Sigmoid colon (tissue), 7 donors: ENCODE measurements at places on chromosomes 12 and 14. TPM values are rescaled to one million over a fixed set of nuclear protein-coding genes. Genes with fewer than 3 reads are reported as not detected.

DNA sequence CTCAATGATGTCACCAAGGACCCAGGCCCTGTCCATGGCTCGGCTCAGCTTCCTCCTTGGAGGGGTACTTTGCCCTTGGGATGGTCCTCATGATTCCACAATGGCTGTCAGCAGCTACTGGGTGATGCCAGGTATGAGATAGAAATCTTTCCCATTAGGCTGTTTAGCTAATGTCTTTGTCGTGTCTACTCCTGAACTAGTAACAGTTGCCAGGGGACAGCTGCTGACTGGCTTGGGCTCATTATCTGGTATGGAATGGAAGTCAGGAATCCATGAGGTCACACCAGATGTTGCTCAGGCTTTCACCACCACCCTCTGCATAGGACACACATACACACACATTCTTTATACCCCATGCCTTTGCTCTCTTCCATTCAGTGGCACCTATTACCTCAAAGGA lies 9.2 kb downstream of the PRPH start:
- DNase-seq, result no peak

DNA sequence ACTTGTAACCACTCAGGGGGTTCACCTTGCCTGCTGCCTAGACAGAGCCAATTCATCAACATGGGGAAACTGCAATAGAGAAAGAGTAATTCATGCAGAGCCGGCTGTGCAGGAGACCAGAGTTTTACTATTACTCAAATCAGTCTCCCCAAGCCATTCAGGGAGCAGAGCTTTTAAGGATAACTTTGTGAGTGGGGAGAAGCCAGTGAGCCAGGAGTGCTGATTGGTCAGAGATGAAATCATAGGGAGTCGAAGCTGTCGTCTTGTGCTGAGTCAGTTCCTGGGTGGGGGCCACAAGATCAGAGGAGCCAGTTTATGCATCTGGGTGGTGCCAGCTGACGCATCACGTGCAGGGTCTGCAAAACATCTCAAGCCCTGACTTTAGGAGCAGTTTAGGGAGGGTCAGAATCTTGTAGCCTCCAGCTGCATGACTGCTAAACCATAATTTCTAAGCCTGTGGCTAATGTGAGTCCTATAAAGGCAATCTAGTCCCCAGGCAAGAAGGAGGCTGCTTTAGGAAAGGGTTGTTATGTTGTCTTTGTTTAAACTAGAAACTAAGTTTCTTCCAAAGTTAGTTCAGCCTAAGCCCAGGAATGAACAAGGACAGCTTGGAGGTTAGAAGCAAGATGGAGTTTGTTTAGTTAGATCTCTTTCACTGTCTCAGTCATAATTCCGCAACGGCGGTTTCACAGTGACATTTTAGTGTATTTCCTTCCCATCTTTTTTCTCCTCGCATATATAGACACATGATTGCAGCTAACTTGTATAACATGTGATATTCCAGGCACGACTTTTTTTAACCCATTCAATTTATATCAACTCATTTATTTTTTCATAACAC lies 68.9 kb upstream of the NCOR2 start:
- DNase-seq, result peak; percentile 88

Gene PTGER2
- polyA plus RNA-seq, result 3.0 TPM

DNA sequence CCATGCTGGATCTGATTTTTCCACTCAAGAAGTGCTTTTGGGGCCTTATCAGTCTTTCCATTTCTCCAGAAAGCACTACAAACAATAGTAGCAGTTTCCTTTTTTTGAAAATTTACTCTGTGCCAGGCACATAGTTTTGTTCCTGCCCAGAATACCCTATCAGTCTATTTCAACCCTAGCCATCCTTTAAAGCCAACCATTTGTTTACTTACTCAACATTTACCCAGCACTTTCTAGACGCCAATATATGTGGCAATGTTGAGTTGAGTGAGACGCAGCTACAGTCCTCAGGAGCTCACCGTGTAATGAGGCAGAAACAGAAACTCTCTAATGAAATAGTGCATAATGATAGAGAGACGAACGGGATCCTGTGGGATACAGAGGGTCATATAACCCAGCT lies 32.9 kb upstream of the CHST11 start:
- peak; percentile 1 for DNase-seq

Gene MED6
- 15.0 TPM for polyA plus RNA-seq

DNA sequence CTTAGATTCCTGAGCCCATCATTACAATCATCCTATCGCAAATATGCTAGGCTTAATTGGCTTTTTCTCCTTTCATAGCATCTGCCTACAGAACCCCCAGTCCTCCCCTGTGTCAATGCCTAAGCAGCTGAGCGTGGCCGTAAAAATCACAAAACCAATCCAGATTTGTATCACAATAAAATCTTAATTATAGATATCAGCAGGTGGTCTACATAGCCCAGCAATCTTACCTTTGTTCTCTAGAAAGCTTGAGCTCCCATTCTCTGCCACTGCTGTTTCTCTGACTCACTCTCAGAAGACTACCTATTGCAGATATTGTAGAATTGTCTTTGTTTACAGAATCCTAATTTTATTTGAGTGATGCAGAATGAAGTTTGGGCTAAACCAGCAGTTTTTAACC lies 37.9 kb upstream of the PPM1A start:
- no peak for DNase-seq

Gene SMCO2
- polyA plus RNA-seq, result 0.15 TPM

DNA sequence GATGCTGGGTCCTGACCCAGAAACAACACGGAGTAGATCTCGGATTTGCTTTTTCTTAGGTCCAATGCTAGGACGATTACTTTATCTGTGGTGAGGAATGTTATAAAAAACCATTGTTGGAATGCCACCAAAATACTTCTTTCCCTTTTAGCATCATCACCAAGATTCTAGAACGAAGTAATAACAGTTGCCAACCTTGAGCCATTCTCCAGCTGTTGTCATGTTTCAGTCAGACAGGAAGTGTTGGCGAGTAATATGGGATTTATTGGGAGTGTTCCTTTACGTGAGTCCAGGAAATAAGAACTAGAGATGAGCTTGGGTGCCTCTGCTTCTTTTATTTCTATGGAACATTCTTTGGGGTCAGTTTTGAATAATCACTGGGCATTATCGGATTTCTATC lies 892.9 kb downstream of the DIO2 start:
- no peak for DNase-seq

DNA sequence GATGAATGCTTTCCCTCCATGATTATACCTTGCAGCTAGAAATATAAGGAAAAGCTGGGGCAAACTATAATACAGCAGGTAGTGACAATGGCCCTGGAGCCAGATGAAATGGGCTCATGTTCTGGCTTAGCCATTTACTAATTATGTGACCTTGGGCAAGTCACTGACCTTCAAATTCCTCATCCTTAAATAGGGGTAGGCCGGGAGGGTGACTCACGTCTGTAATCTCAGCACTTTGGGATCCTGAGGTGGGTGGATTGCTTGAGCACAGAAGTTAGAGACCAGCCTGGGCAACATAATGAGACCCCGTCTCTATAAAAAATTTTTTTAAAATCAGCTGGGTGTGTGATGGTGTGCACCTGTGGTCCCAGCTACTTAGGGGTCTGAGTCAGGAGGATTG lies 155.4 kb downstream of the C12orf75 start:
- DNase-seq, result no peak

DNA sequence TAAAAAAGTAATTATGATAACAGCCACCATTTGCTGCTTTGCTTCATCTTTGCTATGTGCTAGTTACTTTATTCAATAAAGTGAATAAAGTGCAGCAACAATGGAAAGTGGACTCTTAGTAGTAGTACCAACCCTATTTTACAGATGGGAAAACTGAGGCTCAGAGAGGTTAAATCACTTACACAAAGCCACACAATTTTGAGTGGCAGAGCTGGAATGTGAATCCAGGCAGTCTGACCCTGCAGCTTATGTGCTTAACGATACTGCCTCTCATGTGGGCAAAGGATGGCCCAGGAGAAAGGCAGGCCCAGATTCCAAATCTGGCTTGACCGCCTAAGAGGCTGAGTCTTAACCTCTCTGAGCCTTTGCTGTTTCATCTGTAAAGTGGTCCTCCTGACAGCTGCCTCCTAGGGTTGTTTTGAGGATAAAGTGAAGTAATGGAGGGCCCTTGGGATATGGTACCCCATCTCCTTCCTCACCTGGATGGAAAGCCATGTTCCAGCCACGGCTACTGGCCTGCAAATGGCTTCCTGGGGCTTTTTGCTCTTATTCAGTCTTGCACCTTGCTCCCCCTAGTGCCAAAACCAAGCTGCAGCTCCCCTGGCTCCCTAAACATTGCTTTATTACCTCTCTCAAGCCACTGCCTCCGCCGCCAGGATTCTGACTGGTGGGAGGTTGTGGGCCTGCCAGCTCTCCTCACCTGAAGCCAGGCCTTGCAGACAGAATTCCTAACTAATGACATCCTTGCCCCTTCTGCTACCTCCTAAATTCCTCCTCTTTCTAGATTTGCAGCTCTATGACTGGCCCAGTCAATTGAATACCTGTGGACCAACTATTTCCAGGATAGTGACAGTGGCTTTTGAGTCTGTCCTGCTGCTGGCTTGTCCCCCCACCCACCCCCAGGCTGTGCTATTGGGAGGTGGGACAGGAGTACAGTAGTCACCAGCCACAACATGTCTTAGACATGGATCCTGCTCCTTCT lies 283.3 kb upstream of the PWP1 start:
- DNase-seq, result no peak

Gene PACS2
- 49.6 TPM for polyA plus RNA-seq

GRCh38 chr12:50201987-50202521 lies 34.9 kb upstream of the CERS5 start:
- DNase-seq, result no peak

Gene ADCY4
- 16.5 TPM for polyA plus RNA-seq

DNA sequence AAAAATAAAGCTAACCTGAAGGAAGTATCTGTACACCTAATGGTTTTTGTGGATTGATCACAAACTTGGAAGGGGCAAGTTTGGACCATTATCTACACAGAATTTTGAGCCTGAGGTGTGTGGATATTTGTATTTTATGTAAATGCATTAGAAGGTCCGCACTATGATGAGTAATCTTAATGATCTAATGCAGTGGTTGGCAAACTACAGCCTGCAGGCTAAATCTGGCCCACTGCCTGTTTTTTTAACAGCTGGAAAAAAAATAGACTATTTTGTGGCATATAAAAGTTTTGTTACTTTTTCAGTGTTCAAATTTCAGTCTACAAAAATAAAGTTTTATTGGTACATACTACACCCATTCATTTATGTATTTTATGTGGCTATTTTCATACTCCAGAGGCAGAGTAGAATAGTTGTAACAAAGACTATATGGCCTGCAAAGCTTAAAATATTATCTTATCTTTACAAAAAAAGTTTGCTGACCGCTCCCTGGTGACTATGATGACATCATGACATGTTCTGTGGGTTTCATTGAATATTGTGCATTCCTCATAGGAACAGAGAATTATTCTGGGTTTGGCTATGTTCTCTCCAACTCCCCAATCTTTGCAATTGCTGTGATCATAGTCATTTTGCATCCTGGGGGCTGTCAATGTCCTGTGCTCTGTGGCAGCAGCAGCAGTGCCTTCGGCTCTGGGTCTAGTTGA lies 962.6 kb upstream of the FBXO33 start:
- DNase-seq, result no peak

DNA sequence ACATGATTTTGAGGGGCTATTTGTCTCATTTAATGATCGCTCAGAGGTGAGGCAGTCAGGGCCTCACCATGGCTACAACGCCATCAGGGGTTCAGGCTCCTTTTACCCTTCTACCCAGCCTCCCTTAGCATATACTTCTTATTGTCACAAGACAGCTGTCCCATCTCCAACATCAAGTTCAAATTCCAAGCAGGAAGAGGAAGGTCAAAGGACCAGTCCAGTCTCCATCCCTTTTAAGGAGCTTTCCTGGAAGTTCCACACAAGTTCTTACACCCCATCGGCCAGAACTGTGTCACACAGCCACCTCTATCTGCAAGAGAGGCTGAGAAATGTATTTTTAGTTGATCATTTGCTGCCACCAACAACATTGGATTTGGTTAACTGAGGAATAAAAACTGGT lies 8.3 kb upstream of the TMEM106C start:
- DNase-seq, result no peak

DNA sequence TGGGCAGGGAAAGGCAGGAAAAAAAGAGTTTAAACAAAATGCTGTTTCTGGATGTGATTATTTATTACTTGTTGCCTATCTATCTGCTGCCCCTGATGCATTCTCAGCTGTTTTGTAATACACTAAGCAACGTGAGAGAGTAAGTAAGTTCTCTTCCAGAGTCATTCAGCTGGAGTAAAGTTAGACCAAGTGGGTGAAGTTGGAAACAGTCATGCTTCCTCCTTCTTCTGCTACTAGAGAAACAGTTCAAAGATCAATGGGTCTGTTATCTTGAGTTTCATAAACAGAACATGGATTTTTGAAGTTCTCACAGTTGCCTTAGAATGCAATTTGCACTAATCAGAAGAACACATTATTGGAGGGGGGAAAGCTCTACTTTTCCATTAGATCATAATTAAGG lies 279.3 kb downstream of the EGLN3 start:
- DNase-seq, result no peak

GRCh38 chr12:40689576-40689975 lies 2.7 kb upstream of the CNTN1 start:
- DNase-seq, result no peak

Gene PAPLN
- 13.6 TPM for polyA plus RNA-seq

Gene B4GALNT1
- not detected for polyA plus RNA-seq

DNA sequence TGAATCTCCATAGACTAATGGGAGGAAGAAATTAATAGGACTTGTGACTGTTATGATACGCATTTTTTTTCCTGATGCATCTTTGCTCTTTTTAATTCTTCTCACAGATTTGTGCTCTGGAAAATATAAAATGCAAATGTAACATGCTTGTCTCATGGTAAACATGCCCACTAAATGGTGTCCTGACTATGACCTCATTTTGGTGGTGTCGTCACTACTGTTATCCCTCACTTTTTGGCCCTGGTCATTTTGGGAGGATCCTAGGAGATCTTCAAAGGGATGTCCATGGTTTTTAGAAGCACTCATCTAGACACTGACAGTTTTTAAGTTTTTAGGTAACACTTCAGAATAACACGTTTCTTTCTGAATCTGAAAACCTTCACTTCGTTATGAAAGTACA lies 790.8 kb upstream of the FBXO33 start:
- no peak for DNase-seq

Gene CEBPE
- not detected for polyA plus RNA-seq

GRCh38 chr14:56648508-56649301 lies 69.1 kb downstream of the TMEM260 start:
- no peak for DNase-seq

DNA sequence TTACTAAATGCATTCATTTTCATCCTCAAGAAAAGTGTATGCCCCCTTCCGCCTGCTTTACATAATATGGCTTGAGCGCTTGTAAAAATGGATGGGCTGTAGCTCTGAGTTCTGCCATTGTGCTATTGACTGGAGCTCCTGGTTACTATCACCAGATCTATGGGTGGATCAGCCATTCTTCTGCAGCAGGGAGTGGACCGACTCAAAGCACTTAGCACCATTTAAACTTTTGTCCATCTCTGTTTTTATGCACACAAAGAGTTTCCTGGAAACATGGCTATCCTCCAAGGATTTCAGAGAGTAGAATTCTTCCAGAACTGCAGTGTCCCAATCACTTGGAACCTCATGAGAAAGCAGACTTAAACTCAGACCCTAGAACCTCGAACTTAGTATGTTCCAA lies 4.5 kb upstream of the NUMB start:
- no peak for DNase-seq
